Smooth muscle cell of the umbilical artery (primary cell): ENCODE measurements at places on chromosomes 12 and 14. TPM values are rescaled to one million over a fixed set of nuclear protein-coding genes. Genes with fewer than 3 reads are reported as not detected.

Gene EIF5
- total RNA-seq, result 181 and 244 TPM in 2 replicates

Gene DBX2
- not detected in 2 replicates for total RNA-seq

Gene MMP19
- total RNA-seq, result 5.6 and 7.4 TPM in 2 replicates

Gene TDRD9
- 0.30 and 0.60 TPM in 2 replicates for total RNA-seq

Gene SIX6
- total RNA-seq, result not detected in 2 replicates
